ENCODE measurements at places on chromosomes 2 and 18.
A peak's percentile ranks its signal among the peaks of the same experiment; 100 is the strongest.

DNA sequence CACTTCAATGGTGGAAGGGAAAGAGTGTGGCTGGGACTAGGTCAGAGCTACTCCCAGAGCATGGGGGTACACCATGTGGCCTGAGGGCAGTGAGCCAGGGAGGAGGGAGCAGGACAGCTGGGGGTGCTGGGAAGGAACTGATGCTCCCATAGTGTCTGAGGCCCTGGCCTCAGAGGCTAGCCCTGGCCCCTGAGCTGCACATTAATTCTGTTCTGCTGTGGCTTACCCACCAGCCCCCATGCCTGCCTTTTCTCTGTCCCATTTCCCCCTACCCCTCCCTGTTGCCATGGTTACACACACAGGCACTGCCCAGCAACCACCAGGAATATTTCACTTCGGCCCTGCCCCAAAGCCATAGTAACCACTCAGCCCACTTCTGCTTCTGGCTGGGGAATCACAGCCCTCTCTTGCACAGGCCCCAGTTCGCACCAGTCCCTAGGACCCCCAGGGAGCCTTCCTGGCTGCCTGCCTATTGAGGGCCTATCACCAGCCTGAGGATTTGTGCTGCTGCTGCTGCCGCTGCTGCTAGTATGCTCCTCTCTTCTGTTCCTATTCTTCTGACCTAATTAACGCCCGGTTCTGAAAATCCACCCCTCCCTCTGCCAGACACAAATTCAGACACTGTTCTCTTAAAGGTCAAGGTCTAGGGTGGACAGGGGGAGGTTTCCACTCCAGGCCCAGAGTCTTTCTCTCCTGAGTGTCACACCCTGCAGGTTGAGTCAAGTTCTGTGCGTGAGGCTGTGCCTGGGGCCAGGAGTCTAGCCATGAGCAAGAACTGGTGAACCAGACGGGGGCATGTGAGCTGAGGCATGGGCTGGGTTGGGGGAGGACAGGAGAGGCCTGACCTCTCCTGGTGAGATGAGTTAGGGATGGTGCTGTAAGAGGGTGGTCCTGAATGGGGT lies 87.1 kb upstream of the MCFD2 start:
- DNase-seq, result peak; percentile 58

GRCh38 chr2:18940184-18940583 lies 350.8 kb upstream of the NT5C1B start:
- no peak for DNase-seq

GRCh38 chr2:189783927-189784867 lies at the start of the genes ORMDL1 and PMS1:
Gene ORMDL1, minus strand, starts transcription at chr2:189784339. Its CDS starts 1,744 bp downstream, at chr2:189782595.
Gene PMS1, plus strand, starts transcription at chr2:189784450. Its CDS starts 7,360 bp downstream, at chr2:189791810.
- peak; percentile 95 for DNase-seq

DNA sequence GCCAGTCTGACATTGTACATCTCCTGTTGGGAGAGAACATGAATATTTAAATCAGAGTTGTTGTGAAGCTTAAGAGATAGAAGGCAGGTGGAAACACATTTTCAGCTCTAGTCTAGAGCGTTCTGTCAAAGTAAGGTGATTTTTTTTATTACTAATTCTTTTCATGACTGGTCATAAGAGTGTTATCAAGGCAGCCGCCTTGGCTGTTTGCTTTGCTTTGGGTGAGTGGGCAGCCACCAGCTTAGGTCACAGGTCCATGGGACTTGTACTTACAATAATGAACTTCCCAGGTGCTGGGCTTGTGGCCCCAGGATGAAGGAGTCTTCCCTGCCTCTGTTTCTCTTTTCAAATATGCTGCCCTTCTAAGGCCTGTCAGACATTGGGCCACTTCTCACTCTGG lies 256.3 kb downstream of the SRBD1 start:
- no peak for DNase-seq

DNA sequence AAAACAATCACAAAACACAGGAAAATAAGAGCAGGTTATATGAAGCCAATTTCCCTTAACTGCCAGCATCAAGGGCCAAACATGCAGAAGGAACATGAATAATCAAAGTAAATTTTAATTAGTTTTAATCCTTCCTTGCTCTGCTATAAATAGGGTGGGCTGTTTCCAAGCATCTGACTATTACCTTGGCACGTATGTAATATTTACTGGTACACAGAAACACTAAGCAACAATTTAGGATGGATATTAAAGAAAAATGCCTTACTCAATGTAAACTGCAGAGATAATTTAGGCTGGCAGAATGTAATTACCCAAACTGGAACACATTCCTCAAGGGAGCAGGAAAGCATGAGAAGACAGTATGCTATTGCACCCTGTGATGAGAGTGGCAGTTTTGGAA lies 468.2 kb downstream of the TDRD15 start:
- no peak for DNase-seq

GRCh38 chr2:154264024-154264423 lies 392.3 kb downstream of the GALNT13 start:
- DNase-seq, result no peak

DNA sequence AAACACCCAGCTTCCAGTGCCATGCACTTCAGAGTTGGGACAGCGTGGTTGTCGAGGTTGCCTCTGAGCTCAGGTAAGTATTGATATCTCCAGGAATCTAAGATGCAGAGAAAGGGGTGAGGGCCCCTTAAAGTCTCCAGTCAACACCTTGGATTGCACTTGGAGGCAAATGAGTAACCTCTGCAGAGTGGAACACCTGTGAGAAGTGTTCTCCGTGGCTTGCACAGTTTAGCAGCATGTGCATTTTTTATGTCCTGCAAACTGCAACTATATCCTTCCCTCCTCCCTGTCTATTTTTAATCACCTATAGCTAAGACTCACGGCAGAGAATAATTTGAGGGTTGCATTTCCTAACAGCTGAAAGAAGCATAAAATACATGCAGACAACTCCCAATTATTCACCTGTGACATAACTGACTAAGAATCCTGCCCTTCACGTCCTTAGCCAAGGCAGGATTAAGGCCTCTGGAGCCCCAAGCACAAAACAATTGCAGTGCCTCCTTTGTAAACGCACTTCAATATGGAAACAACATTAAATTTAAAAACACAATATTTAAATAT lies 1.6 kb upstream of the ZNF385B start:
- DNase-seq, result no peak

Measured in iPS-NIHi11 (cell line).